NCI-H1694 (cell line): ENCODE measurements at places on chromosomes 3 and 15.

DNA sequence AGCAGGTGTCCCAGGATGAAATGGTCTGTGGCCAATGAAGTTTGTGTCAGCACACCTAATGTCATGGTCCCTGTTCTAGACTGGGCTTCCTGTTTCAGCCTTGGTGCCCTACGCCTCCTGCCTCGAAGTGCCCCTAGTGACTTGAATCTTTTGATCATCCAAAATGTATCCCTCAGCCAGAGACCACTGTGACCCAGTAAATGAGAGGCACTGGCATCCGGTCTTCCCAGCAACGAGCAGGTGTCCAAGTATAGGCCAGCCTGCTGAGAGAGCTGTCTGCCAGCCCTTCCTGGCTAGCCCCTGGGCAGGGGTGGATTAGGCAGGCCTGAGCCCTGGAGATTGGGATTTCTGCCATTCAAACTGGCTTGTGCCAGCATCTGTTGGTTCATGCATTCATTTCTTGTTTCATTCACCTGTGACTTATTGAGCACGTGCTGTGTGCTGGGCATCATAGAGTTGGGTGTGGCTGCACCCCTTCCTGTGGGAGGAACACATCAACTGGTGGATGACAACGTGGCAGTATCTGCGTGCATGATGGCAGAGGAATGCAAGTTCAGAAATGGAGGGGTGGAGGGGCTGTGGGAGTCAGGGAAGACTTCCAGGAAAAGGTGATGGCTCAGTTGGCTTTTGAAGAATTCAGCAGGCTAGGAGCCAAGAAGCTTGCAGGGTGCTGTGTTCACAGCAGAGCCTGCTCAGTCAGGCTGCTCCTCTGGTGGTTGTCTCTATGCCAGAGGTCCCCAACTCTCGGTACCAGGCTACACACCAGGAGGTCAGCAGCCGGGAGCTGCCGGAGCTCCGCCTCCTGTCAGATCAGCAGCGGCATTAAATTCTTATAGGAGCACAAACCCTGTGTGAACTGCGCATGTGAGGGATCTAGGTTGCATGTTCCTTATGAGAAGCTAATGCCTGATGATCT is 21.6 kb downstream of the ESYT3 start:
- DNase-seq: no peak

GRCh38 chr3:8503461-8503860 is 1.8 kb downstream of the LMCD1 start:
- no peak for DNase-seq

GRCh38 chr3:17894434-17895060 is 152.1 kb upstream of the TBC1D5 start:
- no peak for DNase-seq

GRCh38 chr3:14204515-14205284 is 26.1 kb downstream of the LSM3 start:
- DNase-seq: no peak

- no peak for DNase-seq
Observed at GRCh38 chr15:88166082-88166993, 90.2 kb downstream of the NTRK3 start.
